ENCODE measurements at places on chromosomes 12 and 14. TPM values are rescaled to one million over a fixed set of nuclear protein-coding genes. Genes with fewer than 3 reads are reported as not detected.

Gene KRT2
- not detected for total RNA-seq

- no peak for DNase-seq
These were observed 154.6 kb upstream of the OTX2 start for GRCh38 chr14:56964895-56965294.

Gene HCAR3
- total RNA-seq = 0.78 TPM

Gene KLHL33
- total RNA-seq = not detected

DNA sequence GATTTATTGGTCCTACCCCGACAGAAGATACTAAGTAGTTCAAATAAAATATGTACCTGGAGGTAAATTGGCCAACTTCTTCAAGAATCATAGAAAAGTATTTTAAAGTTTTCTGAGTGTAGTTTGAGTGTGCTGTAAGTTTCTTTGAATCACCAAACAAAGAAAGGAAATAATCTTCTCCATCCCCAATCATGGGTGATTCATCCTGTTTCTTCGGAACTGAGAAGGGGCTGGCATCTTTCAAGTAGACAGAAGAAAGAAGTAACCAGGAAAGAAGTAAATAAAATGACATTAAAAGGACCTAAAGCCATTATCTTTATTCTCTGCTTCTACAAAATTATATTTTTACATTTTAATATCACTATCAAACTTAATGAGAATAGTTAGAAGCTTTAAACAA is 6.8 kb downstream of the LMNTD1 start:
- no peak for DNase-seq

Gene ESYT1
- 366 TPM for total RNA-seq

DNA sequence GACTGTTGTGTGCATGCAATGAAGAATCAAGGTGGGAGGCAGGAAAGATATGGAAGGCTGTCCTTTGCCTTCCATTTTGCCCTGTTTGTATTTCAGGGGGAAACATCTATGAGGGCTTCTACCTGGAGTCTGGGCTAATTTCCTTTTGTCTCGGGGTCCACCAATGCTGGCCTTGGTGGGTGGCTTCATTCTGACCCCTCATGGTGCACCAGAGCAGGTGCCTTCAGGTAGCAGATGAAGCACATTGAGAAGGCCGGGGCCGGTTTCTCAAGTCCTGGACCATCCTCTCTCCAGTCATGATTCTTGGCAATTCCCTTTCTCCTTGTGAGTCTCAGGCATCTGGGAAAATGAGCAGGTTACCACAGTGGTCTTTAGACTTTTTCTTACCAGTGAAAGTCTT is 47.2 kb downstream of the RPH3A start:
- no peak for DNase-seq

GRCh38 chr12:7638760-7639555 is 26.8 kb downstream of the APOBEC1 start:
- peak; percentile 61 for DNase-seq

Gene OR11G2
- total RNA-seq = not detected

DNA sequence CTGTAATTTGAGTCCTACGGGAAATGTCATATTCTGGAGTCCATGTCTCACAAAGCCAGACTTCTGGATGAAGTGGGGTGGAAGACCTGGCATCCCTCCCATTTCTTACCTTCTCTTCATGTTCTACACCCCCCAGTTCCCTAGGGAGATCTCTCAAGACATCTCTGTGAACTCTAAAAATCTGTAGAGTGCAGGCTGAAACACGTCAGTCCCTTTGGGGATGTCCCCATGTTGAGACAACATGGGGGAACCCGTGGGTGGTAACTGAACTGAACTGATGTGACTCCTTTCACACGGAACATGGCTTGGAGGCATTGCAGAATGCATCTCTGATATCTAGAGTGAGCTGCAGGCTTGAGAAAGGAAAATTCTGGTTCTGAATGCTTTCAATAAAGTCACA is 15.2 kb downstream of the SERPINA12 start:
- DNase-seq = no peak

DNA sequence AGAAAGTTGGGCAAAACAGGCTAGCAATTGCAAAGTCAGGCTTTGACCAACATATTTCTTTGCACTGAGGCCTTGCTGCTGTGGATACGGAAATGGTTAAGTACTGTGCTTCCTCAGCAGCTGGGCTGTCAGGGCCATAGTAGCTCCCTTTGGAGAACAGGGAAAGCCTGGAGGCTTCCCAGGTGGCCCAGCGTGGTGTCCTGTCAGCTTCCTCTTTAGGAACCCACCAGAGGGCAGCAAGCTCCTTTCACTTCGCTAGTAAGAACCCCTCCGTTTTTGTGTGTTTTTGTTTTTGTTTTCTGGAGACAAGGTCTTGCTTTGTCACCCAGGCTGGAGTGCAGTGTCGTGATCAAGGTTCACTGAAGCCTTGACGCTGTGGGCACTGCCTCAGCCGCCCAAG is 1.7 kb upstream of the CFAP251 start:
- no peak for DNase-seq

Gene GALNT4
- total RNA-seq = 12.3 TPM

DNA sequence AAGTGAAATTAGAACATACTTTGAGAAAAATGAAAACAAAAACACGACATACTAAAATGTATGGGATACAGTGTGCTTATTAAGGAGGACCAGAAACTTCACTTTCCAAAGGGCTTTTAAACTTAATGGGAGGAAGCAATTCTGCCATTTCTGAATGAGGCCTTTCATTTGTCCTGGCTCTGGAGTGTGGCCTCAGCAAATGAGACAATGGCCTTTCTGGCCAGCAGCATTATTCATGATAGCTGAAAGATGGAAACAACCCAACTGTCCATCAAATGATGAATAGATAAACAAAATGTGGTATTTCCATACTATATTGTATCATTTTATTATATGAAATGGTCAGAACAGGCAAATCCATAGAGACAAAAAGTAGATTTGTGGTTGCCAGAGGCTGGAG is 338.6 kb downstream of the CEP128 start:
- no peak for DNase-seq

GRCh38 chr12:70590051-70590450 is 47.2 kb downstream of the PTPRB start:
- peak; percentile 49 for DNase-seq

Gene ACRBP
- not detected for total RNA-seq

- DNase-seq = no peak
These were observed 61.2 kb downstream of the BEGAIN start for GRCh38 chr14:100526057-100526456.

GRCh38 chr12:1213205-1213604 is 222.2 kb downstream of the ERC1 start:
- DNase-seq = no peak
